NCI-H187 (cell line): ENCODE measurements at places on chromosomes 5 and 9.

DNA sequence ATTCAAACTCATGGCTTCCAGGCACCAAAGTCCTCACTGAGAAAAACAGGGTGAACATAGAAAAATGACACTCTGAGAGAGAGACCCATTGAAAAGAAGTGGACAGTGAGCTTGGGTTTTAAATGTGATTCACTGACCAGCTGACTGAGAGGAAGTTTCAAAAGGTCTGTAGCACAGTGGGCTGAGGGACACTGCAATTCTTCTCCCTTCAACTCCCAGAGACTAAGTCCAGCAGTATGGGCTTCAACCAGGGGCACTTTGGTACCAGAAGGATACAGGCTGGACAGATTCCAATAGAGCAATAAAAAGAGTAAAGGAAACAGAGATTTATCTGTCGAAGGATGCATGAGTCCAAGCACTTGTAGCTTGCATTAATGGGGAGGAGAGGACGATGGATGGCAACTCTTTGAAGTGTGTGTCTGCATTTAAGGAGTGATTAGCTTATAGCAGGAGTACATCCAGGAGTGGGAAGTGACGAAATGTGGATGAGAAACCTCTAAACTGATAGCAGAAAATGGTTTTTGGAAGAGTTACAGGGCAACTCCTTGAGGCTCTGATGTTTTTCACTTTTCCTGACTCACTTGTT lies 117.0 kb upstream of the ANKRD55 start:
- DNase-seq, result no peak

DNA sequence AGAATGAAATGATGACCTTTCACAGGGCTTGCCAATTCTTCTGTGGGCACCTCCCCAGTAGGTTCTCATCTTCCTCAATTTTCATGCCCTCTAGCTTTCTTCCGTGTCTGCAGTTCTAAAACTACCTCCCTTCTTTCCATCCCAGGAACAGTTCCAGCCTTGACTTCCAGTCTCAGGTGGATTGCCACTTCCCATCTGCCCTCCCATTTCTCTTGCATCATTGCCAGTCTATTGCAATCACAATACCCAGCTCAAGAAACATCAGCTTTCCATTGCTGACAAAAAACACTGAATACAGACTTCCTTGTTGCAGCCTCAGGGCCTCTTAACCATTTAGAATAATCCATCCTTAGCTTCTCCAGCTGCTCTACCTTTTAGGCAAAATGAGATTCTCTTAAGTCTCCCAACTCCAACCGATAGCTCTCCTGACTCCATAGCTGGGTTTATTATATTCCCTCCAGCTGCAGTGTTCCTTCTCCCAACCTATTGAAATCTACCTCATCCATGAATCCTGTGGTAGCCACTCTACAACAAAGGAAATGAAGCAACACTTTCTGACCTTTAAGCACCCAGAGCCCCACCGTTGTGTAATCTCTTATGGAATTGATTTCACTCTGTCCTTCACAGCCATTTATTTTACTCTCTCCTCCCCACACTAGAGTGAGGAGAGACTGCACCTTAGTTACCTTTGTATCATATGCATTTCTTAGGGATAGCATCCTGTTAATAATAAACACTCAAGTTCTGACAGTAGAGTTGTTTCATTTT lies 75.6 kb upstream of the PCA3 start:
- peak; percentile 52 for DNase-seq

GRCh38 chr9:130288393-130288792 lies 22.8 kb downstream of the HMCN2 start:
- no peak for DNase-seq

DNA sequence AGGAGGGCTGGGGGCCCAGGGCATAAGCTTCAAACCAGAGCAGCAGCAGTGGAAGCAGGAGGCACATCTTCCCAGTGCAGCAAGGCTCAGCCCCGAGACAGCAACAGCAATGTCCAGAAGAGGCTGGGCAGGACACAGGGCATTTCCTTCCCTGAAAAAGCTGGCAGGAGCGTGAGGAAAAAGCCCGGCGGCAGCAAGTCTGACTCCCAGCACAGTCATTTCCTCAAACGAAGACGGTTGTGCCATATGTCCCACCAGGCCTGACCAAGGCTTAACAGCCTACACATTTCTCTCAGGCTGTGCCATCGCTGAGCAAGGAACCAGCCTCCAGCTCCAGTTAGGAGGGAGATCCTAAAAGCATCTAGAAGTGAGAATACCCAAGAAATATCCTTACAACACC lies 74.5 kb downstream of the APTX start:
- DNase-seq, result no peak

DNA sequence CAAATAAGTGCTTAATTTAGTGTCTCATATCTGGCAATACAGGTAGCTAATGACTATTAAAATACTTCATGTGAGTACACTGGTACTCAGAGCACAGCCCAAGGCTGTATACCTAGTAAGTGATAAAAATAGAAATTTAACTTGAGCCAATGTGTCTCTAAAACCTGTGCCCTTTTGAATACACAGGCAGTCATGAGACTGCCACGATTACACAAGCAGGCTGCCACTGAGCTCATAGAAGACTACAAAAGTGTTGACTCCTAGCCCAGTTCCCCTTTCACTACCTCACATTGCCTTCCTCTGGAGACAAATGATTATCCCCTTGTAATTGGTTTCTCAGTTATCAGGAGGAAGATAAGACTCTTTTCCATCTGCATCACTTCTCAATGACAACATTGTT lies 66.3 kb upstream of the PAPPA start:
- no peak for DNase-seq

- DNase-seq, result no peak
Measured at GRCh38 chr5:148623741-148624140, 30.6 kb downstream of the HTR4 start.
